ENCODE measurements at places on chromosomes 6 and 20.

DNA sequence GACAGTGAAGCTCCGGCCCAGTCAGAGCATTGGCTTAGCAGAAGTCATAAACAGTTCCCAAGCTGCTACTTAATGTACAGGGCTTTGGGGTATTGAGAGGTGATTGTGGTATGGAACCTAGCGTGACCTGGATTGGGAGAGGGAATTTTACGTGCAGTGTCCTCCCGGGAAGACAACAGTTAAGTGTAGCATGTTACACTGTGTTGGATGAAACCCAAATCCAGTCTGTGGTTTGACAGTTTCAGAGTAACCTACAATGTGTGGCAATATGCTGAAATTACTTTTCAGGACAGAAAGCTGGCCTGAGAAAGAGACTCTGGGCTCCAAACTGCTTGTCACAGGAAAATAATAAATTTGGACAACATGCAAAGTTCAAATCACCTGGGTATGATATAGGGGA lies 28.1 kb upstream of the RALGAPA2 start:
- no peak for DNase-seq

DNA sequence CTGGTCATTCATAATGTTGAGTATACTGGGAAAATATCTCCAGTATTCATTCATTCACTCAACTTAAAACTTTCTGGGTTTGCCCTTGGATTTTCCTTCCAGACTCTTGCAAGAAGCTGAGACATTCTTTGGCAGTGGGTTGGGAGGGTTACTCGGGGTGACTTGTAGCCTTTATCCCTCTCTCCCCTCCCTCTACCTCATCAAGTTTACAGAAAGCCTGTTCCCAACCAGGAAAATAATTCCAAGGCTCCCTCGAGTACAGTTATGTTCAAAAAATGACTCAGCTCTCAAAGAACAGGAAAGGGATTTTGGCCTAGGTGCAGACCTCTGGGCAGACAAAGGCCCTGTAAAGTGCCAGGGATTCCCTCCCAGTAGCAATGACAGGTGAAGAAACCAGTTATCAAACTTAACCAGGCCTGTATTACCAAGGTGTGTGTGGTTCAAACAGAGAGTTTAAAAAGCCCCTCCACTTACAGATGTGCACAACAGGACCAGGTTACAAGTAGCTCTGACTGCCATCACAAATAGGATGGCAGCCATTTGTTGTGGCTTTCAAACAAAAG lies 22.2 kb downstream of the FKBP1A start:
- DNase-seq, result no peak

DNA sequence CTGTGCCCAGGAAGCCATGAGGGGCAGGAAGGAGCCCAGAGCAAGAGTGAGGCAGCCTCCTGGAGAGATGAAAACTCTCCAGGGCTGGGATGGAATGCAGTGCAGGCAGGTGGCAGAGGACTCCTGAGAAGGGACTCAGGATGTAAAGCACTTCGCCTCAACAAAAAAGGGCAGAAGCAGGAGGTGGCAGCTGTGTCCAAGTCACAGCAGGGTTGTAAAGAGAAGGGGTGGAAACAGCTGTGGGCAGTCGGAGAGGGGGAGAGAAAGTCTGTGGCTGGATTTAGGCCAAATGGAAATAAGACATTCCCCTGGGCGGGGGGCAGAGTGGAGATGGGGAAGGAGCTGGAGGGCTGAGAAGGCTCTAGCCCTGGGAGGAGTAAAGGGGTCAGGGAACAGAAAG lies 34.9 kb downstream of the CYP21A2 start:
- DNase-seq, result no peak

DNA sequence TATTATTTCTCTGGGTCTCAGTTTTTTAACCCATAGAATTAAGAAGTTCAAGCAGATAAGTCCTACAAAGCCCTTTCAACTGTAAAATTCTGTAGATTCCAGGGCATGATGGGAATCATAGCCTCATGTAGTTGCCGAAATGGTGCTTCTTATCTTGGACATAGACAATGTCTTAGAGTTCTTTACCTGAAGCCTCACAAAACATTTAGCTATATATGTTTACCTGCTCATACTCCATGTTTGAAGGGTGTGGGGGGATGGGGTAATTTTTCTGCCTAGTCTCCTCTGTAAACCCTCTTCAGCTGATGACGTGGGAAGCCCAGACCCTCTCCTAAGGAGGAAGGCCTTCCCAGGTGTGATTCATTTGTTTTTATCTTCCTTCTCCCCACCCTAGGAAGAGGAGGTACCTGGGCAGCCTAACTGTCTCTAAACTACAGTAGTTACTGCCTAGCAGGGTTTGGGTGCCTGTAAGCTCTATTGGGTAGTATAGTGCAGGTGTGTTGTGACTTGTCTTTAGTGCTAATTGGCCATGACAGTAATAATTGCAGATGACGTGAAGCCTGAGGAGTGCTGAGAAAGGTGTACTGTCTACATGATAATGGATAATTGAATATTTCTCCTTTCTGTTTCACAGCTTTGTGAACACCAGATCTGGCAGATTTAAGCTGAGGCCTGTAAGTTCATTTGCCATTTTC lies 230.8 kb downstream of the TFAP2B start:
- no peak for DNase-seq

DNA sequence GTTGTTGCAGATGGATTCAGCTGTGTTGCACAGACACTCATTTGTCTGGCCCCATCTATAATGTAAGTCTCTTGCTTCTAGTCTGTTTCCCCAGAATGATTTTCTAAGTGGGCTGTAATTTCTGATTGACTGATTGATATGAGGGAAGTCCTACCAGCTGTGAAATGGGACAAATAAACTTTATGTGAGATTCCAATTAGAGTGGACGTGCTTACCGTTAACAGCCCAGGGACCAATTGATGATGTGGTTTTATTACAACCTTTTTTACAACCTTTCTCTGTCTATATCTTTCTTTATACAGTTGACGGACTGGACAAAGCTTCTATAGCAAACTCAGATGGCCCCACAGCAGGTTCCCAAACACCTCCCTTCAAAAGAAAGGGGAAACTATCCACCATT lies 33.9 kb downstream of the PHACTR2 start:
- DNase-seq, result no peak

- DNase-seq, result no peak
Measured at GRCh38 chr6:31723245-31723979, at the start of gene MPIG6B. MPIG6B (plus strand) TSS chr6:31723373; CDS start chr6:31723384, 11 bp downstream.

GRCh38 chr20:37573626-37574198 lies 46.0 kb upstream of the BLCAP start:
- no peak for DNase-seq

DNA sequence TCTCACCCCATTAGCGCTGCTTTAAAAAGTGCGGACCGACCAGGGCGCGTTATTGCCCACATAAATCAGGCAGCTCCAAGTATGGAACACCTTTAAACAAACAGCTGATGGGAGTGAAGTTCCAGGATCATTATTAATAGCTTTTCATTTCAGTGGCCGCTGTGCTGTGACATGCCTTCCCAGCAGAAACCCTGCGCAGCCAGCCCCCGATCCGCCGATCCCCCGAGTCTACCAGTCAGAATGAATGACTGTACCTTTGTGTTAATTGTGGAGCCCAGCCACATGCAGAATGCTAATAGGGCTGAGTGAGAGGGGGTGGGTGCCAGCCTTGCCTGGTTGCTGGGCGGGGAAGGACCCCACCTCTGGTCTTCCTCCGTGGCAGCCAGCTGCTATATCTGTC lies 21.9 kb downstream of the CDH22 start:
- no peak for DNase-seq

DNA sequence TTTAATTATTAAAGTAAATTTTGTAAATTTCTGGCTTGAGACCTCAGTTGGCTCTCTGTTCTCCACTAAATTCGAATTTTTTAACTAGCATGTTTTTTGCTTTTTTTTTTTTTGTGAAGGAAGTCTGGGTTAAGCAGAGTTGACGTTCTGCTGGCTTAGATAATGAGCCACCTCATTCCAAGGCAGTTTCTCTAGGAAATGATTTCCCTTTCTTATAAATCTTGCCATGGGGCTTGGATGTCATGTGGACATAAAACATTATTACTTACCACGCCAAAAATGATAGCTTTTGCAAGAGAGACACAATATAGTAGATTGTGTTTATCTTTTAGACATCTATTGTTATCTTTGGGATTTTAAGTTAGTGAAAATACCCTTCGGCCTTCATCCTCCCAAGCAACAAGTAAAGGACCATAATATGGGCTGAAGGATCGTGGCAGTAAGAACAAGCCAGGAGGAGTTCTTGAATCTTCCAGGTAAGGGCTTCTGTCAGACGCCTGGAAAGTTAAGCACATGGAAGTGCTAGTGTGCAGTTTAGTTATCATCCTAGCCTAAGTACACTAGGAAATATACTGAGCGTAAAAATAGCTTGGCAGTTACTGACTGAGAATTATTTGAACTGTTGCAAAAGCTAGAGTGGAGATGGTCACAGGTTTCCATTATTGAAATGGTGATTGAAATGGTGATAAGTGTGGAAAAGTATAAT lies 30.7 kb downstream of the ADGRG6 start:
- DNase-seq, result no peak

- DNase-seq, result no peak
Measured at GRCh38 chr6:134132494-134133141, 80.2 kb upstream of the SLC2A12 start.

GRCh38 chr6:53584726-53585125 lies 39.8 kb upstream of the GCLC start:
- DNase-seq, result no peak

- no peak for DNase-seq
Measured at GRCh38 chr20:46000262-46000996, 8.3 kb upstream of the MMP9 start.

DNA sequence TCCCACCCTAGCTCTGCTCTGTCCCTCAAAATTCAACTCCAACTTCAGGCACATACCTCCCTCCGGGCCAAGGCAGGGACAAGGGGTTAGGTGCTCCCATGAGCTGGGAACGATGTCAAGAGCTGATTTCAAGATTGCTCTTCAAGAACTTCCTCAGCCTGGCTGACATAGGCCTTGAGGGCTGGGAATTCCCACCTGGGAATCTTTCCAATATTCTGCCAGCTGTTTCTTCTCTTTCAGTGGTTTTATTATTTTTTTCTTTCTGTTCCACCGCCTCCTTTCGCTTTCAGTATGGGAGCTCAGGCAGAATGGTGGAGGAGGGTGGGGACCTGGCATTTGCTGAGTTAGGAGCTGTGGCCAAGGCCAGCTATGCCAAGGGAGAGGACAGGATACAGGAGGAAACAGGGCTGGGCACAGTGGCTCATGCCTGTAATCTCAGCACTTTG lies 33.7 kb downstream of the SRSF3 start:
- no peak for DNase-seq

DNA sequence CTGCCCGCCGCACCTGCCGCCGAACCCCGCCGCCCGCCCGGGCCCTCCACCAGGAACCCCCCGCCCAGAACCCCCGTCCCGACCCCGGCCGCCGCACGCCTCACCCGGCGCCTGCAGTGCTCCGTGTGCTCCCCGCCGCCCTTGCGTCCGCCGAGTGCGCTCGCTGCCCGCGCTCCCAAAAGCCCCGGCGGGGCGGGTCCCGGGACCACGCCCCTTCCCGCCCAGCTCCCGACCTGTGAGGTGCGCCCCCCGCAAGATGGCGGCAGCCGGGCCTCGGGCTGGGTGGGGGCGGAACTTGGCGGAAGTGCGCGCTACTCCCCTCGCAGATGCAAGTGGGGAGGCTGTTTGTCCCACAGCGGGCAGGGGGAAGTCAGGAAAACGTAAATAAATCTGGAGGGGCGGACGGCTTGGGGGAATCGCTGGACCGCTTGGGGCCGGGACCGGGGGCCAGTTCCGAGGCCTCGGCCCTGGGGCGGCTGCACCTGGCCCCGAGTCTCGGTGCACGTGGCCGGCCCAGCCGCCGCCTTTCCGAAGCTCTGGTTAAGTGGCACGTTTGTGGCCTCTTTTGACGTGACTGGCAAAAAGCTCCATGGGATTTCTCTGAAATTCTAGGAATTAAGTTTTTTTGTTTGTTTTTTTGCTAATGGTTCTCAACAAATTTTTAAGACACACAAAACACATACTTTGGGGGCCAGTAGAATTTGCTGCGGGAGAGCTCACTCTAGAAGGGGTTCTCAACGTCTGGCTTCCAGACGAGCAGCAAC lies at the start of gene EZR:
Gene EZR (minus strand): TSS at position 156 of the 764 bp plus-strand sequence. CDS start 1,275 bp downstream, outside the sequence.
- DNase-seq, result peak; percentile 68

DNA sequence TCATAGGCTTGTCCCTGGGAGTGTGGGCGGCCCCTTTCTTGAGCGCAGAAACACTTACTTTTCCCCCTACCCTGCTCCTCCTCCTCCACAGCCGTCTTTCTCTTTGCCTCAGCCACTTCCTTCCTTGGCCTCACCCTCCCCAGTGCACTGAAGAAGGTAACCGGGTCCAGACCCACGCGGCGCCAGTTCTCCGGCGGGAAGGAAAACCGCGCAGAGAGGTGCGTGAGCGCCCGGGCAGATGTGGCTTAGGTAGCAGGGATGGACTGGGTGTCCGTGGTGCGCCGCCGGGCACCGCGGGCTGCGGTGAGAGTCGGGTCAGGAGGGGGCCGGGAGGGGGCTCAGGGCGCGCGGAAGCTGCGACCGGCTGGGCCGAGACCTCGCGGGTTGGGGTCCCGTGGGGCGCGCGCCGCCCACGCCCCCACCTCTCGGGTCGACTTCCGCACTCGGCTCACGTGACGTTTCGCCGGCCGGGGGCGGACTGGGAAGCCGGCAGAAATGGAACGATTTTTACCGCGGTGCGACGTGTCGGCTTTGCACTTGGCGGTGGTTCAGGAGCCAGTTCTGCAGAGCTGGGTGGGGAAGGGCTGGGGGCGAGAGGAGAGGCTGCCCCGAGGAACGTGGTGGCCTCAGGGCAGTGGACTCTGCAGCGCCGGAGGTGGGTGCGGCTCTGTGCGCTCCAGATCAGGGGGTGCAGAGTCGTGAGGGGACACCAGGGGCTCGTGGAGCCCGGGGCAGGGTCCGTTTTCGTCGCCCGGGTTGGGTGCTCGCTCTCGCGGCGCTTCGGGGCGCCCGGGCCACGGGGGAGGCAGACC lies at the start of gene ABRACL:
Gene ABRACL (plus strand): TSS at position 88 of the 812 bp plus-strand sequence. CDS start 5,416 bp downstream, outside the sequence.
- peak; percentile 38 for DNase-seq

- DNase-seq, result no peak
Measured at GRCh38 chr6:65055545-65055944, 651.5 kb downstream of the EYS start.

DNA sequence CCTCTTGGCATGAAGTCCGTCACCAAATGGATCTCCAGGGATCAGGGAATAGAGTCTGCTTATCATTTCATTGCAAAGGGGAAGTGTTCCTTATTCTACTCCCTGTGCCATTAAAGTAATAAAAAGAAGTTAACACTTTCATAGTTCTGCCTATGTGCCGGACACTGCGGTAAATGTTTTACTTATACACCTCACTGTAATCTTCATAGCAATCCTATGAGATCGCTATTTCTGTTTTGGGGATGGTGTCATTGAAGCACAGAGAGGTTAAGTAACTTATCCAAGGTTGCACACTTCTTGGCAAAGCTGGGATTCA lies 177.7 kb downstream of the TSHZ2 start:
- no peak for DNase-seq

GRCh38 chr6:43338243-43338642 lies 29.6 kb upstream of the CRIP3 start:
- no peak for DNase-seq

GRCh38 chr6:29483735-29484134 lies 4.0 kb downstream of the MAS1L start:
- DNase-seq, result no peak
